ENCODE measurements at places on chromosomes 5 and 9.

GRCh38 chr5:72883850-72884249 lies 67.4 kb downstream of the TNPO1 start:
- DNase-seq: no peak

GRCh38 chr5:135417083-135417482 lies 18.1 kb upstream of the MACROH2A1 start:
- DNase-seq: no peak

DNA sequence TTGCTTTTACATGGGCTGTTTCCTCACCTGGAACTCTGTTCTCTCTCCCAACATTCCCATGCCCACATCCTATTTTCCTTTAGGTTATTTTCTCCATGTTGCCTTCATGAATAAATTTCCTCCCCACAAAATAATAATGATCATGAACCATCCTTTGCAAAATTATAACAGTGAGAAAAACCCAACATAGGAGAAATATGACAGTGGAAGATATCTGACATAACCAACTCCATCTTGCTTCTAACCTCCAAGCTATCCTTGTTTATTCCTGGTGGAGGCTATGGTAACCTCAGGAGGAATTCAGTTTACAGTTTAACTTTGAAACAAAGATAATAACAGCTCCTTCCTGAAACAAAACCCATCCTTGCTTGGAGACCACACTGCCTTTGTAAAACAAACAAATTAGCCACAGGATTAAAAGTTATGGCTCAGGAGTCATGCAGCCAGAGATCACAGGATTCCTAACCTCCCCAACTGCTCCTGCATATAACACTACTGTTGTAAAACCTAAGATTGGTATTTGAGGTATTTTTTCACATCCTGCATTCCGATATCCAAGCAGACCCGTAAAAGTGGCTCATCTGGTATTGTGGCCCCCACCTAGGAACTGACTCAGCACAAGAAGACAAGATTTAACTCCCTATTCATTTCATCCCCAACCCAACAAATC lies 212.4 kb downstream of the TRIM32 start:
- no peak for DNase-seq

- DNase-seq: no peak
These were observed 3.7 kb downstream of the ANGPTL2 start for GRCh38 chr9:127118597-127119319.

DNA sequence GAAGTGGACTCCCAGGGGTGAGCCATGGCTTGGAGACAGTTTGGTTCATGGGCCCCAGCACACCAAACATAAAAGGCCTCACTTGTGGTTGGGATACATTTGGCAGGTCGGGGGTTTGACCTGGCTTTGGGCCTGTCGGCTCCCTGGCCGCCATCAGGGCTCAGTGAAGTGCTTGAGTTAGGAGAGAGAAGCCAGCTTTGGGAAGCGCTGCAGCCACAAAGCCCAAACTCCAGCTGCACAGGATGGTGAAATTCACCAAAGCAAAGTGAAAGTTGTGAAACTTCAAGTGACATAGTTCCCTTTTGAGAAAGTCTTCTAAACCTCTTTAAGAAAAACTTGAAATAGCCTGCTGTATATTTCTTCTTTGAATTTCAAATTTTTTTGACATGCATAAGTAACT lies 27.5 kb downstream of the SLC46A2 start:
- DNase-seq: no peak

GRCh38 chr9:78620303-78620702 lies 323.4 kb downstream of the PSAT1 start:
- no peak for DNase-seq

All from activated CD4-positive, CD25-positive, alpha-beta regulatory T cell treated with anti-CD3 and anti-CD28 coated beads, Interleukin-2, amount 50 U/mL, for 72 hours (primary cell).